ENCODE measurements at places on chromosomes 12 and 14. TPM values are rescaled to one million over a fixed set of nuclear protein-coding genes. Genes with fewer than 3 reads are reported as not detected.

The GARIN6 gene
- not detected for total RNA-seq

The BHLHE41 gene
- 4.0 TPM for total RNA-seq

The ENDOU gene
- total RNA-seq: 1.6 TPM

The RNASE7 gene
- not detected for total RNA-seq

The TMEM132D gene
- not detected for total RNA-seq

The HOXC10 gene
- total RNA-seq: 1.9 TPM

DNA sequence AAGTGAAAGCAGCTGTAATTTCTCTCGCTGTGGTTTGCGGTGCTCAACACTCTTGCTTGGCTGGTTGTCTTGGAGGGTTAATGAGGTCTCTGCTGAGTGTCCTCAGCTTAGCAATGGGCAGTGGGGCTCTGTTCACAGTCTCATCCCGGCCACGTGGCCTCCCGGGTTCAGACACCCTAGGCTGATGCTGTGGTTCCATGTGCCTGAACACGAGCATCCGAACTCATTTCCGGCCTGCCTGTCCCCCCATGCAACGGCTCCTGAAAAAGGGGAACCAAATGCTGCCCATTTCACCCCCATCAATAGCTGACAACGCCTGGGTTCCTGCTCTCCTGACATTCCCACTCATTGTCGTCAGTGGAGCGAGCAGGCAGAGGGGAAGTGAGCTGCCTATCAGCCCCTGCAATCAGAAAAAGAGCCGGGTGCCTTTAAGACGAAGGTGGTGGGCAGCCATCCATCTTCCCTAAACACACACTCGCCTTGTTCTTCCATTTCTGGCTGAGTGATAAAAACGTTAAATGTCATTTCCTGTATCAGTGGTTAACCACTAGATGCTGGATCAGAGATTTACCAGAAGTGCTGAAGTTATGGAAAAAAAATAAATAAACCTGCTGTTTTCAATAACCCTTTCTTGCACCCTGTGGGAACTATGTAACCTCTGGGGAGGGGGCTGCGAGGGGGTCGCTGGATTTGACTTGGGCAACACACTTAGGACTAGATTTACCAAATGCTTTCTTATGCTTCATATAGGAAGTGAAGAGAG, 60.3 kb upstream of the BCL2L14 start:
- no peak for DNase-seq

DNA sequence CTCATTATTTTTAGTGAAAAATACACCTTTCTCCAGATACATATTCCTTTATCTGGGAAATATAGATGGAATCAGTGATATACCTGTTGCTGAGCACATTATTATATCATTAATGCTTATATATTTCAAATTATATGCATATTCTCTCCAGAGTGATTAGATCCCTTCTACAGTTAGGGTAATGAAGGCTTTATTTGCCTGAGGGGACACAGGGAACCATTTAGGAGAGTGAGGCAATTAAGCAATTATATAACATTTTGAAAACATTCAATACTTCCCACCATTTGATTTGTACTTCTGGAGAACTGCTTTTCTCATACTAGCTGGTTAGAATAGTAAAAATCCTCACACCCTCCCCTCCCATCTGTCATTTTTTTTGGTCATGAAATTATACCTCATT, 212.8 kb upstream of the NOVA1 start:
- no peak for DNase-seq

DNA sequence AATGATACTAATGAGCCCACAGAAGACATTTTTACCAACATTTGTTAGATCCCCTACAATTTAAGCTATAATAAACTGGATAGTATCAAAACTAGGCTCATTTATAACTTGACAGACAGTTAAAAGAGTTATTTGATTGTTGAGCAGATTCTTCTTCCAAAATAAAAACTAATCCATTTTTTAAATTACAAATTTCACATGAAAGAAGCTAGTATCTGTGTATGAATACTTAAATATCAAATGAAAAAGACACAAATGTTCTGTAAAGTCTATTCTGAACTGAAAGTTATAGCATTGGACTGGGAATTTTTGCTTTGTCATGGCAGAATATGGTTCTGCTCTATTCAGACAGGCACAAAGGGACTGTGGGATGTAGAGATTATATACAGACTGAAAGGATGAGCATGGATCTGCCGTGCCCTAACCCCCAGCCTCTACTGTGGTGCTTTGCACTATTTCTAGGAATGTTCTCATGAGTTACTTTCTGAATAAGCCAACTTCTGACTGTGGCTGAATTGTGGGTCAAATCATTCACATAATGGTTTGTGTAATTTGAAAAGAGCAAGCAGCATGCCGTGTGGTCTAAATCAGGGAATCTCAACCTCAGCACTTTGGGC, 352.7 kb downstream of the KCNH5 start:
- DNase-seq: no peak

DNA sequence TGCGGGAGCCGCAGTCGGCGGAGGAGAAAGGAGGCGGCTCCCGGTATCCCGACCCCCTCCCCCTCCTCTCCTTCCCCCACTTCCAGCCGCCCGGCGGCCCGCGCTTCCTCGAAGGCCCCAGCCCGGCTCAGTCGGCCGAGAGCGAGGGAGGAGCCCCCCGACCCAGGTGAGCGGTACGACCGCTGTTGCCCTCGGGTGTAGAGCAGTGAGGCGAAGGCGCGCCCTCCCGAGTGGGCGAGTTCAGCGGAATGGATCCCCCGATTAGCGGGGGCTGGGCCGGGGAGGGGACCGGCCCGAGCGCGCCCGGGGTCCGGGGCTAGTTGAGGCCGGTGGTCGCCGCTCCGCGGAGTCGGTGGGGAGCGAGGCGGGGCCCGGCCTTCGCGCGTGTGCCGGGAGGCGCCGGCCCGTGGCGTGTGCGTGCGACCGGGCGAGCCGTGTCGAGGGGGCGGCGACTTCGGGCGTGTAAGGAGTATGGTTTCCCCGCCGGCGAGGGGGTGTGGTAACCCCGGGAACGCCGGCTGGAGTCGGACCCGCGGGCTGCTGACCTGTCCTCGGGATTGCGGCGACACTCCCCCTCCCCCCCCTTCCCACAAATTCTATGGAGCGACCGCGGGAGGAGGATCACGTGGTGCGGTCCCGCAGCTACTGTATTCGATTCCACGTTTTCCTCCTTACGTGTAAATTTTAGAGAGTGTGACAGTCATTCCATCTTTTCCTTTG, 501 bp downstream of the RIMKLB start:
- DNase-seq: peak; percentile 59
